ENCODE measurements at places on chromosomes 5 and 9.
A peak's percentile ranks its signal among the peaks of the same experiment; 100 is the strongest.

GRCh38 chr9:90219548-90220118 is 423.0 kb downstream of the DIRAS2 start:
- peak; percentile 24 for DNase-seq

DNA sequence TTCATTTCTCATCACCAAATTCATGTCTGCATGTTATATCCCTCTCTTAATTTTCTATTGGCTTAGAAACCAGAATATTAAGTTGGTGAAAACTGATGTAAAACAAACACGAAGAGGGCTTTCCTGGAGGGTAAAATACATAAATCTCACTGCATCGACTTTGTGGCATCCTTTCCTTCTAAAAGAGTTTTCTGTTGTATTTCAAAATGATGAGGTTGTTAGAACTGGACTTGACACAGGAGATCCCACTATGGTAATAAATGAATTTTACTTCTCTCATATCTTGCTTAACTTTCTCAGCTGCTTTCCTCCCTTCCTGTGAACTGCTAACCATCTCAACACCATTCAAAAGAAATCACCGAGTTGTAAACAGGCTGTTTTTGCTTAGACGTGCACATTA is 162.0 kb upstream of the TRPC7 start:
- no peak for DNase-seq

DNA sequence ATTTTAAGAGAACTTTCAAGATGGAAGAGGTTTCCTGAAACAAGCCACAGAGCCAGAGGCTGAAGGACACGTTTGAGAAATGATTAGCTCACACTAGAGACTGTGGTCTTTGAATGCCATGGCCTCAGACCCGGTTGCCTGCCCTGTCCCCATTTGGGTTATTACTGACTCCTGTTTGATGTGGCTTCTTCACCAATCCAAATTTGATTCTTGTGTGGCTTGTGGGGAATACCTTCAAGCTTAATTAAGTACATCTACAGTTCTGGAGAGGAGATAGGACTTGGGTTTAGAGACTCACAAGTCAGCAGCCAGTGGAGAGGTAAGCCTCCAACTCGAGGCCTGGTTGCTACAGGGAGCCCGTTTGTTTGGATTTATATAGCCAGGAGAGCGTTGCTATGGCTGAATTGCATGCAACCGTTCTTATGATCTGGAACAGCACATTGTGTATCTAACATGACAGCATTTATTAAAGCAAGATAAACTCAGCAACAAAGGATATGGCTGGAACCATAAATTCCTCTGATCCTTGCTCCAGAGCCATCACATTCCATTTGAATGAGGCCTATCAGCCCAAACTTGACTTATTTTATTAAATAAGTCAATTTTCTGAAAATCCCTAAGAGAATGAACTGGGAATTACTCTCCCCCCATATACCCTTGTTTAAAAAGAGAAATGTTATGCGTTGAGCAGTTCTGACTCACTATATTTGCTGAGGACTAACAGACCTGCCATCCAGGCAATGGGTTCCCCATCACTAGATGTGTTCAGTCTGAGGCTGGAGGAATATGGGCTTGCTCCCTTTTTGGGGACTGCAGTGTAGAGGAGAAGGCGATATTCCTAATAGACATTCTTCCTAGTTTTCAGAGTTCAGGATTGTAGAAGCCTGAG is 88.4 kb upstream of the TNFSF8 start:
- DNase-seq, result no peak

- no peak for DNase-seq
Measured at GRCh38 chr5:64637144-64637543, 53.2 kb upstream of the SHISAL2B start.

- no peak for DNase-seq
Measured at GRCh38 chr9:81748091-81748490, 58.7 kb upstream of the TLE1 start.
